ENCODE measurements at places on chromosomes 6 and 20.

- no peak for DNase-seq
These were observed 3.2 kb downstream of the NFYA start for GRCh38 chr6:41075651-41076626.

GRCh38 chr20:44646641-44647274, 4.7 kb downstream of the ADA start:
- no peak for DNase-seq

DNA sequence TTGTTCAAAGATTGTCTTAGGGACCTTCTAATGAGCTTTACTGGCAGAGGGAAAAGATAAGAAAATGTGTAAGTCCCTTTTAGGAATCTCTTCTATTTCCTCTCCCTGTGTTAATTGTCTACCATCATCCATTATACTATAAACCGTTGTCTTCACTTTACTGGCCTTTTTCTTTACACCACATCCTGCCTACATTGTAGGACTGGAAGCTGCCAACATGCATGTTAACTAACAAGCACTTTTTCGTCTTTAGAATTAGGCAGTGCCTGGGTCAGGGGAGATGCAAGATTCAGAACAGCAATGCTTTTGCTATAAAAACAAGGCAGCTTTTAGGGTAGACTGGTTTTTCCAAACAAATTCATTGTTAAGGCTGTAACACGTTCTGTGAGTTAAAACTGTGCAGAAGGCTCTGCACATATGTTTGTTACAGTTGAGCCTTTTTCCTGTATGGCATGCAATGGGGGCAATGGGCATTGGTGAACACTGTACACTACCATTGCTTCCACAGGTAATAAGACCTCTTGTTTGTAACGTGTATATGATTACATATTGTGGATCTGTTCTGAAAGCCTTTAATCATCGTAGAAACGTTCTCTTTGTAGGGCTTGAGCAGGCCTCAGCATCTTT, 10.9 kb upstream of the PKIG start:
- DNase-seq: no peak

GRCh38 chr6:14762077-14762476, 483.8 kb upstream of the JARID2 start:
- DNase-seq: no peak

DNA sequence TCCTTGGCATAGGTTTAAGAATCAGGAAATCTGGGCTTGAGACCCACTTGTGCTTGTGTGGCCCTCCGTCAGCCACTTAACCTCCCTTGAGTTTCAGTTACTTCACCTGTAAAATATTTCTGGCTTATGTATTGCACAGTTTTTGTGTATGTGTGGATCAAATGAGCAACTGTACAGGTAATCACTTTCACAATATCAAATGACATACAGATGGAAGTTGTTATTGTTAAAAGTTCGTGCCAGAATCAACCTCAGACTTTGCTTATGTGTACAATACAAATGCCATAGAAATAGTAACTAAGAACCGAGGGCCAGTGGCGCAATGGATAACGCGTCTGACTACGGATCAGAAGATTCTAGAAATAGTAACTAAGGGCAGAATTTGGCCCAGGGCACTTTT, 65.6 kb upstream of the KIF13A start:
- DNase-seq: peak; percentile 56

DNA sequence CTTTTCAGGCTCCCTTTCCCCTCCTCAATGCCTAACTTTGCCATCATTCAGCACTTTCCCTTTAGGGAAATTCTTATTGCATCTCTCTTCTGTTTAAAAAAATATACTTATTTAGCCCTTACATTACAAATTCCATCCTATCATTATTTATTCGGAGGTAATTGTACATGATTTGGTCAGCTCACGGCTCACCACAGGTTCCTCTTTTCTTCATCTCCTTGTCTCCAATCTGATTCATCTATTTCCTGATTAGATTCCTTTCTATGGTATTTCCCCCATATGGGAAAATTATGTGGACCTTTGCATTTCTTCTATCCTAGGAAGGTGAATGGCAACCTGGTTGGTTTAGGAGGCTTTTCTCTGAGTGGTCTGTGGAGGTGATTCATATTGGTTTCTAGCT, 12.9 kb upstream of the EMILIN3 start:
- DNase-seq: no peak

DNA sequence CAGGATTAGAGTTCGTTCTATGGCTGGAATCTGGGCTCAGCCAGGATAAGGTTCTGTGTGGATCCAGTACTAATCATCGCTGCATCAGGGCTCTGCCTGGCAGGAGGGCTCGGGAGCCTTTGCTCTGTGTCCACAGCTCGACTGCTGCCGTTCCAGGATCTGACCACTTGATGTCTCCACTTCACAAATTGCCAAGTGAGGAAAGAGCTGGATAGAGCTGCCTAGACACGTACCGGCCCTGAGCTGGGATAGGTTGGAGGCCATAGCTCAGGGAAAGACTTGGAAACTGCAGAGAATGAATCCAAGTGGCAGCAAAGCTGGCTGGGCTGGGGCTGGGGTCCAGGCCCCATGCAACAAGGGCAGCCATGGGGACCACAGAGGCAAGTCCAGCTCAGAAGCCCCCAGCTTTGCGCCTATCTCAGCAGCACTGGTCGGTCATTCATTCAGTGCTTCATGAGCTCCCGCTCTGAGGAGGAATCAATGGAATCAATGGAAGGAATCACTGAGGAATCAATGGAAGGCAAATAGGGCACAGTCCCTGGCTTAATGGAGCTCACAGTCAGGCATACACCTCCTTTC, 38.0 kb upstream of the TOP1 start:
- DNase-seq: peak; percentile 62

DNA sequence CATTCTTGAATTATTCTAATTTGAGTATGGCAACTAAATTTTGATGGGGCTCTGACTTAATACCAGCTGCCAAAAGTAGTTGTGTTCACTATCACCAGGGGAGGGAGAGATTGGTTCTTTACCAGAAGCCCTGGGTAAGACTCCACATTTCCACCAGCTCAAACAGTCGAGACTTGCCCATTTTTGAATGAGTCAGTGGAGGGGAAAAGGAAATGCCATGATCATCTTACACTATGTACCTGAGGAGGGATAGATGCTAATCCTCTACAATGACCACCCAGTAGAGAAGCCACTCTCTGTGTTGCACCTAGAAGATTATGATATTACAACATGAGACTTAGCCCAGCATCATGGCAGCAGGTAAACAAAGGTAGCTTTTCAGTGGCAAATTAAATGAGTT, 77.0 kb upstream of the SGK1 start:
- DNase-seq: no peak

DNA sequence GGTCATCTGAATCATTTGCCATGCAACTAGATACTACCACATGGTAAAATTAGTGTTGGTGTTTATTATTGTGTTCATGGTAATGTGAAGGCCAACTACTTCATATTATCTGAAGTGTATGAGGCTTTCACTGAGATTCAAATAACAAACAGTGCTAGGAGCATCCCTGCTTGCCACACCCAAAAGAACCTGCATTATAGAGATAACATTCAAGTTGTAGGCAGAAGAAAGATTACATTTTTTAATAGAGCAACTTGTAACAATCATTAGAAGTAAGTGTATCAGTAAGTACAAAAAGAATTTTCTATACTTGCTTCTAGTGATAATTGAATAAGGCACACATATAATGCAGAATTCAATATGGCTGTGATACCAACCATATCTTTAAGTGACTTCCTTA, 49.8 kb downstream of the BCKDHB start:
- DNase-seq: no peak

DNA sequence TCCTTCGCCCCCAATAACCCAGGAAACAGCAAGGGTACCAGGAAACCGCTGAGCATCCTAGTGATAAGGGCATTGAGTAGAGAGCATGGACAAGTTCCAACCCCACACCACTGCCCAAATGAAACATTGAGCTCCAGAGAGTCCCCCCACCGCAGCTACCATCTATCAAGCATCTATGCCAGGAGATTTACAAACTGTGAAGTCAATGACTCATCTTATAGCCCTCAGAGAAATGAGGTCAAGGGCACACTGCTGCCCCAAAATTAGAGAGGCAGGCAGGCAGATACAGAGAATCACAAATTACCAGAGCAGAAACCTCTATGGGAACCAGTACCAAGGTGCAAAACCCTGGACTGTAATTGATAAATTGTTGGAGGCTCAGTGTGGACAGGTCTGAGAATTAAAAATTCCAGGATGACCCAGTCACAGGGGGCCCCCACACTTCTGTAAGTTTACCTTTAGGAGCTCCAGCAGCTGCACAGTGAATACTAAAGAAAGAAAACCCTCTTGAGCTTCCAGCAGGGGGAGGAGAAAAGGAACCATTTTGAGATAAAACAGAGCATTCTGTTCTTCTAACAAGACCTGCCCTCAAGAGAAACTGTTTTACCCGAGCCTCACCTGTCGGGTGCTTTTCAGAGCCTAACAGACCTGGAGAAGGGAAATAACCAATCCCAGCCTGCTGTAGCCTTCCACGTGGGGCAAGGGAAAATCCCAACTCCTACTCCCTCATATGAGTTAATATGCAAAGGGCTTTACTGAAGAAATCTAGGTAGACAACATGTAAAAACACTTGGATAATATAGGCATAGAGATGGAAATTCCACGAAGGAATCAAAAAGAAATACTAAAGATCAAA, 118.0 kb upstream of the ARID1B start:
- DNase-seq: no peak

- DNase-seq: no peak
These were observed 248.8 kb downstream of the TFAP2A start for GRCh38 chr6:10166031-10166430.

GRCh38 chr6:23006656-23007055, 437.3 kb downstream of the HDGFL1 start:
- no peak for DNase-seq

- no peak for DNase-seq
These were observed 594.8 kb upstream of the ARID1B start for GRCh38 chr6:156182356-156182755.

DNA sequence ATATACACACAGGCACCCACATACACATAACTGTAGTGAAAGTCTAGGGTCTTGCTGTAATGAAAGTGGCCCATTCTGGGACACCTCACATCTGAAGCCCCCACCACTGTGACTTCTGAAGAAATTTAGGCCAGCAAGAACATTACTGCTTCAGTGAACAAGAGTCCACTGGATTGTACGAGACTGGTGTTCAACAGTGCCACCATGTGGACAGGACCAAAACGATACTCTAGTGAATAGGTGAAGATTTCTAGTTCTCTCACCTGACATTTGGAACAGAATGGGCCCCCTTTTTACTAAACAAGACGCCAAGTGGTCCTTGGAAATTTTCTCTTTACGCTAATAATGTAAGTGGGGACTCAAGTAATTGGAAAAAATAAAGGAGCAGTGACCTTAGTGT, 156.9 kb downstream of the MAFB start:
- no peak for DNase-seq

GRCh38 chr20:41599699-41600104, 18.5 kb downstream of the CHD6 start:
- DNase-seq: no peak

GRCh38 chr6:115456848-115457247, 603.8 kb downstream of the FRK start:
- DNase-seq: no peak

- DNase-seq: no peak
These were observed 54.3 kb upstream of the IYD start for GRCh38 chr6:150314230-150315188.

DNA sequence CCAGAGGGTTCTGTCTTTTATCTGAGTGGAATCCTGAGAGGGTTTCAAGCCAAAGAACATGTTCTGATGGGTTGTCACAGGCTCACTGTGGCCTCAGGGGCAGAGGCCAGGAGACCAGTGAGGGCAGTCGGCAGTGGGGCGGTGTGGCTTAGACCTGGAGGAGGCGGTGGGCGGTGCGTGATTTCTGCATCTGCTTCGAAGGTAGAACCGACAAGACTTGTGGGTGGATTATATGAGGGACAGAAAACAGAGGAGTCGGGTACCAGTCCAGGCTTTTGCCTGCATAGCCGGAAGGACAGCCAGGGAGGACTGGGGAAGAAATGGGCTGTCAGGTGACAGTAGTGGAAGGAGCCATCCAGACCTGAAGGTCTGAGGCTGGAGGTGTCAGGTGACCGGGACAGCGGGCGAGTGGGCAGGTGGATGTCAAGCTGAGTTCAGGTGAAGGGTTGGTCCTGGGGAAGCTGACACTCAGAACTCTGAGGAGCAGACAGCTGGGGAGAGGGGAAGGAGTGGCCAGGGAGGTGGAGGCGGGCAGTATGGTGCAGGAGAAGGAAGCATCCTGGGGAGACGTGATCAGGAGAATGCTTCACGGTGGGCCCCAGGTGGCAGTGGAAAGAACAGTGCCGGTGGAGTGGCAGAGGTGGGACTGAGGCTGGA, 3.1 kb downstream of the CTSZ start:
- no peak for DNase-seq

- no peak for DNase-seq
These were observed 238.5 kb downstream of the HDGFL1 start for GRCh38 chr6:22807818-22808217.

- DNase-seq: no peak
These were observed 74.7 kb downstream of the PFDN4 start for GRCh38 chr20:54282625-54283024.

GRCh38 chr6:49866485-49866943, at the start of gene CRISP1:
Gene CRISP1, minus strand, starts transcription at chr6:49866535. Its CDS starts 9,135 bp downstream, at chr6:49857400.
- DNase-seq: no peak

GRCh38 chr6:88361754-88362153, 195.6 kb upstream of the CNR1 start:
- no peak for DNase-seq

GRCh38 chr6:124881898-124882578, 80.2 kb upstream of the RNF217 start:
- DNase-seq: no peak

GRCh38 chr6:13559968-13560650, 14.3 kb upstream of the SIRT5 start:
- no peak for DNase-seq

- DNase-seq: no peak
These were observed 66.3 kb downstream of the CEP162 start for GRCh38 chr6:84161190-84161589.

DNA sequence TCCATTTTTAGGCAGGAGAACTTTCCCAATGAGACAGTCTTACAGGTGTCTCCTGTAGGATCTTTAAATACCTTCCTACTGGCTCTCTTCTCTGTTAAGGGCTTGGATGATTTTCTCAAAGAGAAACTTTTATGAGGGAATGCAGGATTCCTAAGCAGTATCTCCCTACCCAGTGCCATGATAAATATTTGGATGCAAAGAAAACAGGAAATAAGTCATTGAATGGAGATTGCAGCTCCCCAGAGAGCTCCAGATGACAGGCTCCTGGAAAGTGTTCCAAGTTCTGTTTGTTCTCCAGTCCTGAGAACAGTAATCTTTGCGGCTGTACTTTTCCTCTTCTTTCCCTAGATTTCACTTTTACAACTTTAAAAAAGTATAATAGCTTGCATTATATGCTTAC, 2.4 kb upstream of the SCGN start:
- no peak for DNase-seq

DNA sequence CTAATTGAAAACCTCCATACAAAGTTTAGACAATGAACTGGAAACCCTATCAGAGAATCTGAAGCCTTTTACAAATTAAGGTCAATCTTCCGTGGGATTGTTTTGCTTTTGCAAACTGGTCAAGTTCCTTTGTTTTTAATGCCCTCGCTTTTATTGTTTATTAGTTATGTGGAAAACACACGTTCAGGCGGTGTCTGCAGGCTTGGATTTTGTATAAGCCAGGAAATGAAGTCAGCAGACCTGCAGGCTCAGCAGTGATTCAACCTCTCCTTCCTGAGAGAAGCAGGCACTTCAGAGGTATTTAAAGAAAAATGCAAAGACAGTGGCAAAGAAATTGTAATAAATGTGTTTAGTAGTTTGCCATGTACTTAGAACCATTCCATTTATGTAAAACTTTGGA, 103.4 kb upstream of the PDE10A start:
- DNase-seq: no peak

- peak; percentile 59 for DNase-seq
These were observed 12.2 kb downstream of the BACH2 start for GRCh38 chr6:90284236-90285041.
